ENCODE measurements at places on chromosomes 13 and 19.

DNA sequence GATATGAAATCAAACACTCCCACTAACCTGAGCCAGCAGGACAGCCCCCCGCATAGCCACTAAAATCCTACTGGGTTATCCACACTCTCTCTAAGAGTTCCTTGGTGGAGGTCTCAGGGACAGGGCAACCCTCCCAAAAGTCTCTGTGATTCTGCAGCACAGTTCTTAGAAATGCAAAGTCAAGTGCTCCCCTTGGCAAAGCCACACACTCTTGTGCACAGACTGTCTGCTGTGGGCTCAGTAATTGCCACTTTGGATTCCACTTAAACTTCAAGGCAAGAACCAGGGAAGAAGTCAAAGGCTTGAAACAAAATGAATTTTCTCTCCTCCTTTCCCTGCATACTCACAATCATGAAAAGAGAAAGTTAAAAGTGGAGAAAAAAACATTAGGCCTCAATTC, 61.5 kb downstream of the DOCK9 start:
- no peak for DNase-seq

- DNase-seq: no peak
These were observed 21.4 kb downstream of the CEBPG start for GRCh38 chr19:33394723-33395560.

DNA sequence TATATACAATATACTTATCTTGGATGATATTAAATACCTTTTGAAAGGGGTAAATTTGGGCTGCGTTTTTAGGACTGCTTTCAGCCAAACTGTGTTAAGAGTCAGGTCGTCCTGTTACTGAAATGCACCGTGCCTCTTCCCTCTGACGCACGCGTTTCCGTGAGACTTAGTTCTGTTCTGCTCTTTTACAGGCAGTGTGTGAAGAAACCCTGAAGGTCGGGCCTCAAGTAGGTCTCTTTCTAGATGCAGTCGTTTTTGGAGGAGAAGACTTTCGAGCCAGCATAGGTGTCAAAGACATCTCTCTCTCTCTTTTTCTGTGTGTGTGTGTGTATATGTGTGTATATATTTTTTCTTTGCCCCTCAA, 107.0 kb downstream of the ZIC5 start:
- no peak for DNase-seq

DNA sequence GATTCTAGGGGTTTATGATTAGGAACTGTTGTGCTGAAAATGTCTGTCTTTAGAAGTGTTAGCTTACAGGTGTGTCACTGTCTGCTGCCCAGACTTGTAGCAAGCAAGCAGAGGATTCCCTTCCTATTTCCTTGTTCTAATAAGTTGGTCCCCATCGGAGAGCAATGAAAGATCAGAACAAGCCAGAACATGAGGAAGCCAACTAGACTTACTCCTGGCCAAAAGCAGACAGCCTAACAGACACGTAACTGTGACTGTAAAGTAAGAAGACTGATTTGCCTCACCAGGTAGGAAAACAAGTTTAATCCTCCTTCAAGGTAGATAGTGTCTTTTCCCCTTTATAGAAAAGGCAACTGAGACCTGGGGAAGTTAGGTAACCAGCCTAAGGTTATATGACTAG, 12.5 kb downstream of the POLR1D start:
- no peak for DNase-seq
